ENCODE measurements at places on chromosomes 4 and X.

DNA sequence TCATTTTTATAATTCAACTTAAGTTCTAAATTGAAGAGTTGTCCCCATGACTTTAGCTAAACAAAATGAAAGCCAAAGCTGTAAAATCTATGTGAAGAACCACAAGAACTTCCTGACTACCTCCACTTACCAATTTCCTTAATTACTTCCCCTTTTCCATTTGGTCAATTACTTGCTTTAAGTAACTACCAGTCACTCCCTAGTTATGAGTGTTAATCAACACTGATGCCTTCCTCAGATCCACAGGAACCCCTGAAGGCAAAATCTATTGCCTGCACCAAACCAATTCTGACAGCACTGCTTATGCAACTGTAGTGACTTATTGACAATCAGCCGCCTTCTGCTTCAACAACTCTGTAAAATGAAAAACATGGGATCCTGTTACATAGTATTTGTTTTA, 10.5 kb downstream of the RBMX start:
- no peak for DNase-seq

GRCh38 chr4:48649505-48649904, 130.6 kb downstream of the FRYL start:
- DNase-seq: no peak

GRCh38 chrX:28312965-28313364, 274.3 kb upstream of the IL1RAPL1 start:
- DNase-seq: no peak

DNA sequence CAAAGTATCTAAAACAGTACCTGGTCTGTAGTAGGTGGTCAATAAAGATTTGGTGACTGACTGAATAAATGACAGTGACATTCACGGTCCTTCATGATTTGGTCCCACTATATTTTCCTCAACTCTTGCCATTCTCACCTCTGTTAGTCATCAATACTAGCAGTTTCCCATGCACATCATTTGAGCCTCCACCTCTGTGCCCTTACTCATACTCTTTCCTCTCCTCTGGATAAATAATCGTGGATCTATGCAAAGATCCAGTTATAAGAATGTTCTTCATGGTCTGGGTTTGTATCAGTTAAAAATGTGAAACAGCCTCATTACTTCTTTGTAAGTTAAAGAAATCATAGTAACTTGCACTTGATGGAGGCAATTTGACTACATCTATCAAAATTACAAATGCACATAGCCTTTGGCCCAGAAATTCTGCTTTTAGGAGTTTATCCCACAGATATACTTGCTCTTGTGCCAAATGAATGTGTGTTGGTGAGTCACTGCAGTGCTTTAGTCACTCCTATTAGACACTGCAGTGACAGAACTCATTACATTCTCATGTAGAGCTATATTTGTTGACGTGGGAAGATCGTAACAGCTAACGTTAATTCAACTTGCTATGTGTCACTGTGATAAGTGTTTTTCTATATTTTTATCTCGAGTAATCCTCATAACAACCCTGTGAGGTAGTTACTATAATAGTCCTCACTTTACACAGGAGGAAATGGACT, 121.9 kb upstream of the SMIM10 start:
- no peak for DNase-seq

GRCh38 chr4:67436742-67437141, 108.6 kb downstream of the CENPC start:
- no peak for DNase-seq

DNA sequence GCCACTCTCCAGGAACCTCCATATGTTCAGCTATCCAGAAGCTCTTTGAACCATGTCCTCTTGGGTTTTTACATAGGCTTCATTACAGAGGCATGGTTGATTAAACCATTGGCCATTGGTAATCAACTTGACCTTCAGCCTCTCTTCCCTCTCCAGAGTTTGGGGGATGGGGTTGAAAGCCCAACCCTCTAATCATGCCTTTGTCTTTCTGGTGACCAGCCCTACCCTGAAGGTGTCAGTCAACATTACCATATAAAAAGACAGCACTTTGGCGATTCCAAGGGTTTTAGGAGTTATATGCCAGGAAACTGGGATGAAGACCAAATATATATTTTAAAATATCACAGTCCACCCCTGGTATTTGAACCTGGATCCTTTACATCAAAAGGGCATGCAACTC, 222.5 kb downstream of the CHIC1 start:
- no peak for DNase-seq

- no peak for DNase-seq
Measured at GRCh38 chr4:43564591-43564990, 672.1 kb downstream of the GRXCR1 start.
